ENCODE measurements at places on chromosomes 7 and 10.

DNA sequence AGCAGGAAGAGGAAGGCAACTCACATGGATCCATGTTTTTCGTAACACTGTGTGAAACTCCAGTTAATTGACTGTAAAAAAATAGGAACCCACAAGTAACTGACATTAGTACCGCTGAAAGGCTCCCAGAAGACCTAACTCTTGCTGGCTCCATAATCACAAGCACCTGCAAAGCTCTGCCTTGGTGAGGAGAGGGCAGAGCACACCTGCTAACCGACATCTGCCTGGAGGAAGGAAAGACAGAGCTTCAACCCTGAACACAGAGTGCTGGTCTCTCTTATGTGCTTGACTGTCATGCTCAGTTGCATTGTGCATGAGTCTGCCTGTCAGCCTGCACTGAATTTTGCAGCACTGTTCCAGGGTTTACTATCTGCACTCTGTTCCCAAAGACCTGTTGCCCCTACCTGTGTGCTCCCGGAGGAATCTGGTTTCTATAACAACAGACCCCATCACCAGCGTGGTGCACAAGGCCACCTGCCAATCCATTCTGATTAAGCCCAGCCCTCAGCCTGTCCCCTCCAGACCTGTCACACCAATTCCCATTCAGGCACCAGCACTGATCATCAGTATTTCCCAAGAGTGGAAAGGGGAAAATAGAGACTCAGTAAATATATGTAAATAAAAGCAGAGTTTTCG is 63.1 kb upstream of the ANKRD1 start:
- DNase-seq: peak; percentile 7

GRCh38 chr10:35638101-35638500 is 4.0 kb downstream of the FZD8 start:
- DNase-seq: no peak

DNA sequence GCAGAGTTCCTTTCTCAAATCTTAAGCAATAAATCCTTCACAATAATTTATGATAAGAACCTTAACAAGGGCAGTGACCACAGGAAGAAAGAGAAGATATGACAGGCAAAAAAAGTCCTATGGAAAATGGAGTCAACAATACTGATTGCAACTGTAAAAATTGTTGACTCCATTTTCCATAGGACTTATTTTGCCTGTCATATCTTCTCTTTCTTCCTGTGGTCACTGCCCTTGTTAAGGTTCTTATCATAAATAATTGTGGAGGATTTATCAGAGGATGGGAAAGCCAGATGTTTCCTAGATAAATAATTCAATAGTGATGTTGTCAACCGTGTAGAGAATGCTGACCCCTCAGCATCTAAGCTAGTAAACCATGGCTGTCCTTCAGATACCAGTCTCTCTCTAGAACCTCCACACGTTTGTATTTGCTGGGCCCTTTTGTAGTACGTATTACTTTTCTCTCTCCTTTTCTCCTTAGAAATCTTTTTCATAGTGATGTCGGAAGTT is 172.6 kb upstream of the BET1 start:
- DNase-seq: no peak

GRCh38 chr10:12588091-12588860 is 238.9 kb downstream of the CAMK1D start:
- peak; percentile 58 for DNase-seq

DNA sequence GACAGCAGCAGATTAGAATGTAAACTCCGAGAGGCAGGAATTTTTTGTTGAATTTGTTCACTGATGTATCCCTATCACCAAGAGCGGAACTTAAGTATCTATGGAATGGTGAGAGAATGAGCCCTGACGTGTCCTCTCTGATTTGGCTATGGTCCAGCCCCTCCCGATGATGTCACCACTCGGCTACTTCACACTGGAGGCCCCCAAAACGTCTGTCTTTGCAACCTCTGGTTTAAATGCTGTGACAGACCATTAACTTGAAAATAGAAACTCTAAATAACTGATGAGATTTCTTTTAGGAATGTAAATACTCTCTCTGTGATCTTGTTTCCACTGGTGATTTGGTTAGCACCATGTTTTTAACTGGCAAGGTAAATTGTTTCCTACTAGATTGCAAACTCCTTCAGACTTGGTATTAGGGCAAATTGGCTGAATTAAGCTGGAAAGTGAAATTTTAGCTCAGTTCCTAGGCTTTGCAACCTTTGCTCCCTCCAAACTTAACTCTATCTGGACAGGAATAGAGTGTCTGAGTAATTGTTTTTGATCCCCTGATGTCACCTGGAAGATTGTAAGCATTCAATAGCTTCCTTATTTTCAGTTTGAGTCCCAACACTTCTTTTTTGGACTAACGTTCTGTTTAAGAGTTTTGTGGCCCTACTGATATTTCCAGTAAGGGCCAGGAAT is 19.1 kb downstream of the SLC16A12 start:
- DNase-seq: no peak

Measured in NCI-H1436 (cell line).